ENCODE measurements at places on chromosomes 4 and X.

- DNase-seq = no peak
Observed at GRCh38 chr4:123474817-123475216, 78.2 kb downstream of the SPRY1 start.

GRCh38 chr4:86560447-86560846 is 33.7 kb upstream of the PTPN13 start:
- no peak for DNase-seq

GRCh38 chrX:140821280-140821679 is 111.7 kb downstream of the LINC00632 start:
- no peak for DNase-seq

DNA sequence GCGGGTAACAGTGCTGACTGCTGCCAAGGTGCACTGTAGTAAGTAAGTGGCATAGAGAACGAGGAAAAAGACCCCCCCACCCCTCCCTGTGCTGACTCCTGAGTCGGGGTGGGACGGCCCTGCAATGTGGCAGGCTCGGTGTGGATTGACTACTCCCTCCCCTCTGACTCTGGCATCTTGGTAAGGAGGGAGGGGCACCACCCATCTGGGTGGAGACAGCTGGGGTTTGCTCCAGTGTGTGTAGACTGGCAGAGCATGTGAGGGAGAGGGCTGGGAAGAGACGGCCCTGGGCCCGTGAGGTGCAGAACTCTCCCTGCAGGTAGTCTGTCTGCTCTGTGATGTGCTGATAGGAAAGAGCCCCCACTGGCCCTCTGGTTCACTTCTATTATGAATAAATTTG is 31.0 kb downstream of the NSG1 start:
- no peak for DNase-seq

GRCh38 chr4:102685768-102686167 is 75.0 kb downstream of the MANBA start:
- DNase-seq = no peak

DNA sequence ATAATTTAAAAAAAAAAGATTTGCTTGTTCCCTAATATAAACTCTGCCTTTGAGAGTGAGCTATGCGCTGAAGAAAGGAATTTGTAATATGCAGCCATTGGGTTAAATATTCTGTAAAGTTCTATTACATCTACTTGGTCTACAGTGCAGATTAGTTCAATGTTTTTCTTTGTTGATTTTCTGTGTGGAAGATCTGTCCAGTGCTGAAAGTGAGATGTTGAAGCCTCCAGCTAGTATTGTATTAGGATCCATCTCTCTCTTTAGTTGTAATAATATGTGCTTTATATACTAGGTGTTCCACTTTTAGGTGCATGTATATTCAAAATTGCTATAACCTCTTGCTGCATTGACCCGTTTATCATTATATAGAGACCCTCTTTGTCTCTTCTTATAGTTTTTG is 49.8 kb downstream of the MAGEE1 start:
- no peak for DNase-seq

GRCh38 chr4:86970447-86971354 is 35.9 kb downstream of the AFF1 start:
- no peak for DNase-seq

DNA sequence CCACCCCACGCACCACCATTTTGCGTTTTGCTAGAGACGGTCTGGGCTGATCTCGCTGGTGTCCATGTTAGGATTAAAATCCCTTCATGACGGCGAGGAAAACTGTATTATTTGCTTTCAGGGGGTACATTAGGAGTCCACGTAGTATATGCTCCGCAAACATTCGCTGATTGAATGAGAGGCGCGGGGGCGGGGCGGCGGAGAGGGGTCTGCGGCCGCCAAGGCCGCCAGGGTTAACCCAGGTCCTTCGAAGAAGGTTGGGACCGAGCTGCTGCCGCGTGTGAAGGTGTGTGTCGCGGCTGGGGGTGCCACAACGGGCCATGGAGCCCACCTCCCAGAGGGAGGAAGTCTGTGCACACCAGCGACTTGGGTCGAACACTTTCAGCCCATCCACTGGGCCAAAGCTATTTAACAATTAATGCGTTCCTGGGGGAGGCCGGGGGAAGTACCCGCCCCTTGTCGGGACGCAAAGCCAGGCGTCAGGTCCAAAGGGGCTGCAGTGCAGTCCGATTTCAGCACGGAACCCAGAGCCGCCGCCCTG is 6.4 kb upstream of the PITX2 start:
- DNase-seq = no peak

GRCh38 chr4:92872604-92873003 is 568.8 kb downstream of the GRID2 start:
- no peak for DNase-seq

GRCh38 chr4:80306260-80306659 is 29.3 kb upstream of the CFAP299 start:
- DNase-seq = no peak

DNA sequence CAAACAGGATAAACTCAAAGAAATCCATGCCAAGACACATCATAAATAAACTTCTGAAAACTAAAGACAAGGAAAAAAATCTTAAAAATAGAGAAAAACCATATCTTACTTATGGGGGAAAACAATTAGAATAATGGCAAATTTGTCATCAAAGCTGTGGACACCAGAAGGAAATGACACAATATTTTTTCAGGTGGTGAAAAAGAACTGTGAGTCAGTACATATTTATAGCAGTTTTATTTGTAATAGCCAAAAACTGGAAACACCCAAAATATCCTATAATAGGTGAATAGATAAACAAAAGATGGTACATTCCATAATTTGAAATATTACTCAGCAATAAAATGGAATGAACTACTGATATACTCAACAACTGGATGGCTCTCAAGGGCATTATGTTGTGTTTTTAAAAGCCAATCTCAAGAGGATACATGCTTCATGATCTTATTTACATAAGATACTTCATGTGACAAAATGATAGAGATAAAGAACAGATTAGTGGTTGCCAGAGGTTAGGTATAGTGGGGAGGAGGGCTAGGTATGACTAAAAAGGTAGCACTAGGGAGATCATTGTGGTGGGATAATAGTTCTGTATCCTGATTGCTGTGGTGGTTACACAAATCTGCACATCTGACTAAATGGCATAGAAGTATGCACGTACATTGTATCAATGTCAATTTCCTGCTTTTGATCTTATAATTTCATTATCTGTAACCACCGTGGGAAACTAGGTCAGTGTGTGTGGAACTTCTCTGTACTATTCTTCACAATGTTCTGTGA is 191.9 kb downstream of the PPP1R2C start:
- no peak for DNase-seq

GRCh38 chrX:47530049-47530448 is 31.0 kb upstream of the ARAF start:
- no peak for DNase-seq

GRCh38 chrX:77731821-77732419 is 54.1 kb downstream of the ATRX start:
- DNase-seq = no peak

DNA sequence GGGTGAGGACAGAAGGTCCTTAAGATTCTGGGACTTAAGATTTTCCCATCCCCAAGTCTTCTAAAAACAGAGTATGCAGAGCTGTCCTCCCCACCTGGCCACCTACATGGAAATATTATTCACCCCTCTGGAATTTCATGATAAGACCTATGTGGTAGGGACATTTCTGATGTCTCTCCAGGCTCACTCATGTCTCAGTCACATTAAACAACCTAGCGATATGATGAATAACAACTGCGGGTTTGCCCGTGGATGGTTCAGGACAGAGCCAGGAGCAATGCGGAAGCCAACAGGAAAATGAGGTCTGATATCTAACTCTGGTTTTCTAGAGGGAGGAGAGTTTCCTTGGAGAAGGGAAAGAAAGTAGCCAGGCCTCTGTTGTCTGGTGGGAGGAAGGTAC is 47.4 kb downstream of the TEX13A start:
- DNase-seq = no peak

DNA sequence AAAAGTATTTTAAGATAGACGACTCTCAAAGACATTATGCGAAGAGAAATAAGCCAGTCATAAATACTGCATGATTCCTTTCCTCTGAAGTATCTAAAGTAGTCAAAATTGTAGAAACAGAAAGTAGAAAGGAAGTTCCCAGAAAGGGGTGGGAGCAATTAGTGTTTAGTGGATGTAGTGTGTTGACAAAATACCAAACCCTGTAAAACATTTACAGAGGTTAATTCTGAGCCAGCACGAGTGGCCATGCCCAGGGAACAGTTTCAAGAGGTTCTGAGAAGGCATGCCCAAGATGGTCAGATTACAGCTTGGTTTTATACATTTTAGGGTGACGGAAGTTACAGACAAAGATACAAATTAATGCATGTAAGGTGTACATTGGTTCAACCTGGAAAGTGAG is 34.4 kb upstream of the SLC25A4 start:
- no peak for DNase-seq

GRCh38 chr4:113962719-113963265 is 16.7 kb downstream of the ARSJ start:
- no peak for DNase-seq

DNA sequence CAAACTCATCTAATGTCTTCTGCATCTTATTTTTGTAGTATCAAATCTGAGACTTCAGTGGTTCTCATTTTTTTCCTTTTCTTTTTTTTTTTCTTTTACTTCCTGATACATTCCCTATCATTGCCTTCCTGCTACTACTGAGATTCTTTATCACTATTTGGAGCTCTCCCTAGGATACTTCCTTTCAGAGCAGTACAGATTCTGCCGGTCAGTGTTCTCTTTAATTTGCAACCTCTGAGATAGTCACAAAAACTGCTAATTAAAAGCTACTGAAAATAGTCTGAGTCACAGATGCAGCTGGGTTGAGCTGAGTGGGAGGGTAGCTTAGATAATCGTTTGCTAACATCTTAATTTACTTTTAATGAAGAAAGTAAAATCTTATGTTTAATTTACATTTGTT is 1279.7 kb downstream of the ARAP2 start:
- DNase-seq = no peak

DNA sequence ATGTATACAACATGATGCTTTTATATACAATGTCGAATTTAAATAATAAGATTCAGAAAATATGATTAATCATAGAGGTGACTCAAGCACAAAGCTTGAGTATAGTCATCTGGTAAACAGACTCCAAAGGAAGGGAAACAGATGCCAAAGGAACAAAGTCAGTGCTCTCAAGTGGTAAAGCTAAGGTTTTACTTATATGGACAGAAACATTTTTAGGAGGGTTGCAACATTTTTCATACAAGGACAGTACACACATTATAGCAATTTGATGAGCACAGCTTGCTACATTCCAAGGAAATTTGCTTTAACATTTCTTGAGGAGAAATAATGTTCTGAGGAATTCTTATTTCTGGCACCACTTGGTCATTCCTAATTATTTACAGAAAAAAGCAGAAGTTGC is 333.4 kb upstream of the AADAT start:
- DNase-seq = no peak

DNA sequence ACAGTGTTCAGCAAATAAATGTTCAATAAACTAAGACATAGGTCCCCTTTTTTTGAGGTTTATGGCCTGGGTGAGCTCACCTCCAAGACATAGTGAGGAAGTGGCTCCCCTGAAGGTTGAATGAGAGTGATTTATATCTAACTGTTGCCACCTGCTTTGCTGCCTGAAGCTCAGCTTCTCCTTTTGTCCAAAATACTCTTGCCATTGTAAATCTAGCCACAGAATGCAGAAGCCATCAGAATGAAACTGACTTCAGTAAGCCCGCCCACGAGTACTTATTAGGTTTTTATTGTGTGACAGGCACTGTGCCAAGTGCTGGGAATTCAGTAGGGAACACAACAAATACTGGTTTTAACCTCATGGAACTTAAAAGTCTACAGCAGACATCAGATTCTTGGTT is 18.0 kb downstream of the SPINK2 start:
- no peak for DNase-seq

DNA sequence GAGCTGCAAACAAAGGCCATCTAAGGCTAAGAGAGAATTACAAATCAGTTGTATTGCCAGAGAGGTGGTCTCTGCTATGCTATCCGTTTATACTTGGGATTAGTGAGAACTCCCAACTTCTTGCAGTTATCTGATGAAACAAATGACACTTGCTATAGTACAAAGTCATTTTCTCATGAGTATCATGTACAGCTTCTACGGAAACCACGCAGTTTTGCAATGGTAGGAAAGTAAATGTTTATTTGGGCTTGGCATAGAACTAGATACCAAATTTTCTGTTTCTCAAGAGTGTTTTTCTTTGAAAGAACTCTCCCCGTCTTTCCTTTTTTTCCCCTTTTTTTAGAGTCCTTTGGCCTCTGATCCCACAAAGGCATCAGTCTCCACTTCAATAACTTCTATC is 128.2 kb upstream of the ENPEP start:
- DNase-seq = no peak

- DNase-seq = no peak
Observed at GRCh38 chrX:139382529-139382928, 148.0 kb upstream of the F9 start.

DNA sequence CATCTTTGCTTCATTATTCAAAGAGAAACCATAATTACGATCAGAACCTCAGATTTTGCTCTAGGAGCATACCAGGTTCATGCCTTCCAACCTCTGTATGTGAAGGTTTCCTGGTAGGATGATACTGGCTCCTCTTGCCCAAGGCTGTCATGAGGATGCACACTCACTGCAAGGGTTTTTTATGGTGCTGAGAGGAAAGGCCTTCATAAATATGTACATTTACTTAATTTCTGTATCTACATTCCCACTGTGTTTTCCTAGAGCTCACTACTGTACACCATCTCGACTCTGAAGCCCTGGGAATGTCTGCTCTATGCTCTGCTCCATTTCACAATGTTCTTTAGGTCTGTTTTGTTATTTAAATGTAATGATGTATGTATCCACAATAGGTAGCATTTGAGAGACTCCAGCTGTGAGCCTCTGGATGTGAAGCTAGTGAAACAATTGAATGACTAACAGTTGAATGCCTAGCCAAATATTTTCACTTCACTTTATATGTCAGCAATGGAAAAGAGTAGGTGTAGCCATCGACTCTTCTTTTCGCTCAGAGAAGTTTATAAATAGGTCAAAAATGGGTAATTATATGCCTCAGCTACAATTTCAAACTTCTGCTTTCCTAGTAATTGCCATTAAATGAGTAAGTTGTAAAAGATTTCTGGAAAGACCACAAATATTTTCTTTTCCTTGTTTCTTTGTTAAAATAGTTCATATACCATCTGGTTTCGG is 228.0 kb downstream of the PALLD start:
- DNase-seq = no peak

- DNase-seq = peak; percentile 29
Observed at GRCh38 chr4:77586951-77587383, 18.7 kb upstream of the CXCL13 start.

DNA sequence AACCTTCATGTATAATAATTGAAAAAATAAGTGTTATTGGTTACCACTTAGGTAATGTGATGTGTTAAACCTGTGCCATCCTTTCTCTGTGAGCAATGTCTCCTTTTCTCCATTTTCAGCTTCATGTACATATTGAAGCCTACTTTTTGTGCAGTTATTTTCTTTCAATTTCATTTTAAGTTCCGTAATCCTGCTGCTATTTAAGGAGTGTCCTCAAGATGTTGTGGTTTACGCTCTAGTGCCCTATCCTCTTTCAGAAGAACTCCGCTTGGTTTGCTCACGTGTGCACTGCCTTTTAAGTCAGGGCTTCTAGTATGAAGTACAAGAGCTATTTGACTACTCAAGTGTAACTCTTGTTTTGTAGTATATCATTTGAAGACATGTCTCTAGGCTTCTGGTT is 2253.2 kb upstream of the TENM3 start:
- DNase-seq = no peak

Data from GM12892 (cell line).